Stimulated activated naive CD8-positive, alpha-beta T cell treated with anti-CD3 and anti-CD28 coated beads, Interleukin-15, amount 100 ng/mL, for 72 hours (primary cell): ENCODE measurements at places on chromosomes 12 and 14.

DNA sequence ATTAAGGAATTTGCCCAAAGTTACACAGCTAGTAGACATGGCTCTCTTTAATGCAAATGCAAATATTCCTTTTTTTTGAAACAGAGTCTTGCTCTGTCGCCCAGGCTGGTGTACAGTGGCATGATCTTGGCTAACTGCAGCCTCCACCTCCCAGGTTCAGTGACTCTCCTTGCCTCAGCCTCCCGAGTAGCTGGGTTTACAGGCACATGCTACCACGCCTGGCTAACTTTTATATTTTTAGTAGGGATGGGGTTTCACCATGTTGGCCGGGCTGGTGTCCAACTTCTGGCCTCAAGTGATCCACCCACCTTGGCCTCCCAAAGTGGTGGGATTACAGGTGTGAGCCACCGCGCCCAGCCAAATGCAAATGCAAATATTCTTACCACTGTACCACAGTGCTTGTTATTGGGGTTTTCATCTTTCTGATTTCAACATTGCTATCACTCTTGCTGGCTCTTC, 24.5 kb upstream of the HIGD1C start:
- no peak for DNase-seq

DNA sequence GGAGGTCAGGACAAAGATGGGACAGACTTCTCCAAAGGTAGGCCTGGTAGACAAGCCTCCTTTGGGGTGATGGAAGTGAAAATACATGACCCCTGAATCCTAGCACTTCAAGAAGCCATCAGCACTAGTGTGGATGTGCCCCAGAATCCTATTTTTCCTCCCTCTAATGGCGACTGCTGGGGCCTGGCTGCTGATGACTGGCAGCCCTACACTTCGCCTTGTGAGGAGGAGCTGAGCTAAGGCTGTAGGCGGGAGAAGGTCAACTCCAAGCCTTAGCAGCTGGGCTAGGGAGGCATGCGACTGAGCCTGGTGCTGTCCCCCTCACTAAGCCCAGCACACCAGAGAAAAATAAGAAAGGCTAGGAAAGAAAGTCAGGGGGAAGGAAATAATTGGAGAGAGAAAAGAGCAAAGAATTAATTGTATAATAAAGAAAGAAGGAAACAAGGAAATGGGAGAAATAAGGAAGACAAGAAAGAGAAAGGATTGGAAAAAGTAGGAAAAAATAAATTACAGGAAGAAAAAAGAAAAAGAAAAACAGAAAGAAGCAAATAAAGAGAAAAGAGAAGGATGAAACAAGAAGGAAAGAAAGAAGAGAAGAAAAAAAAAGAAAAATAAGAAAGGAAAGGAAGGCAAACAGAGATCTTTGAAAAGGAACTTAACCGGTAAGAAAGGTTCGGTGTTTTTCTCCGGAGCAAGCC, 4.7 kb upstream of the HOXC10 start:
- DNase-seq, result no peak

- DNase-seq, result no peak
Measured at GRCh38 chr14:84477996-84478395, 1051.9 kb upstream of the FLRT2 start.

DNA sequence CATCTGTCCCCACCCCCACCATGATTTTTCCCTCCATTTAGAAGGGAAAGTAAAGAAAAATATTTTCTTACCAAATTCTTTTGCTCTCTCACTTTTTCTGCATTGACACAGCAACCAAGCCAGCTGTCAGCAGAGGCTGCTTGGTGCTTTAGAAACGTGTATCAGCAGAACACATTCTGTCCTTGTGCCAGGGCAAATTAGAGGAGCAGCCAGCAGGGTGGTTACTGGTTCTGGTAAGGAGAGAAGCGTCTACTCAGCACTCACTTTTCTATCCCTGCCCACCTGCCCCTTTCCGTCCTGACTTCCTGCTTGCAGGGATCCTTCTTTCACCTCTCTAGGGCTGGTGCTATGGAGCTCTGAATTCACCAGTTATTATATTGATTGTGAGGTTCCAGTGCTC, 327.5 kb upstream of the PDE3A start:
- no peak for DNase-seq

GRCh38 chr12:131260251-131260905, 306.7 kb downstream of the ADGRD1 start:
- no peak for DNase-seq

GRCh38 chr12:42360747-42361403, 34.9 kb downstream of the PPHLN1 start:
- DNase-seq, result no peak

DNA sequence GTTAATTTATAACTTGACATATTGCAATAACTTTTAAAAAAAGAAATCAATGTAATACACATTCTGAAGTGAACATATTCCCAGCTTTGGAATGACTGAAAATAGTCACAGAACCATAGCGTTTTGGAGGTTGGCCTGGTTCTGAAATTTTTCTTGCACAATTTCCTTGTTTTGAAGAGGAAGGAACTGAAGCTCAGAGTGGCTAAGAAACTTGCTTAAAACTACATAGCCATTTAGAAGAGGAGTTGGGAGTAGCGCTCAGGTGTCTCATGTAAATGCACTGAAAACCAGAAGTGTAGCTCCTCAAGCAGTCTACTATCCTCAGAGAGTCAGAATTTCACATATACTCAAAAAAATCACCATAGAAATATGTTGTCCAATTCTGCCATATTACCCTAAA, 41.2 kb downstream of the SLC38A1 start:
- DNase-seq, result no peak

GRCh38 chr12:101086490-101087135, 123.4 kb downstream of the SLC5A8 start:
- DNase-seq, result no peak

- DNase-seq, result no peak
Measured at GRCh38 chr14:104658325-104658712, 31.1 kb upstream of the INF2 start.

- no peak for DNase-seq
Measured at GRCh38 chr12:108191938-108192337, 62.9 kb downstream of the WSCD2 start.

DNA sequence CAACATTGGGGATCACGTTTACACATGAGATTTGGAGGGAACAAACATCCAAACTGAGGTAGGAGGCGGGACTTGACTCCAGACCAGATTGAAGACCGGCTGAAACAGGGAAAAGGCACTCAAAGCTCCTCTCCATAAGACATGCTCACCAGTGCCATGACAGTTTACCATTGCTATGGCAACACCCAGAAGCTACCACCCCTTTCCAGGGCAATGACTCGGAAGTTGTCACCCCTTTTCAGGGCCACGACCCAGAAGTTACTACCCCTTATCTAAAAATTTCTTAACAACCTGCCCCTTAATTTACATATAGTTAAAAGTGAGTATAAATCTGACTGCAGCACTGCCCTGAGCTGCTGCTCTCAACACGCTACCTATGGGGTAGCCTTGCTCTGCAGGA, 34.1 kb downstream of the TMEM233 start:
- no peak for DNase-seq

GRCh38 chr14:74019408-74020137, 424 bp downstream of the BBOF1 start:
- no peak for DNase-seq
